Activated naive CD4-positive, alpha-beta T cell treated with anti-CD3 and anti-CD28 coated beads, Interleukin-2, amount 10 ng/mL, durations not matched to agents 7 days and 5 days (primary cell): ENCODE measurements at places on chromosomes 7 and 10.

- DNase-seq, result no peak
- no peaks in the 10 kb centered on the region for H3K4me1 ChIP-seq
- H3K27me3 ChIP-seq, result no peaks in the 10 kb centered on the region
- H3K36me3 ChIP-seq, result no peaks in the 10 kb centered on the region
- H3K4me3 ChIP-seq, result no peak overlapping the region
- H3K27ac ChIP-seq, result no peak overlapping the region
Measured at GRCh38 chr7:16592395-16592794, 53.2 kb downstream of the ANKMY2 start.

DNA sequence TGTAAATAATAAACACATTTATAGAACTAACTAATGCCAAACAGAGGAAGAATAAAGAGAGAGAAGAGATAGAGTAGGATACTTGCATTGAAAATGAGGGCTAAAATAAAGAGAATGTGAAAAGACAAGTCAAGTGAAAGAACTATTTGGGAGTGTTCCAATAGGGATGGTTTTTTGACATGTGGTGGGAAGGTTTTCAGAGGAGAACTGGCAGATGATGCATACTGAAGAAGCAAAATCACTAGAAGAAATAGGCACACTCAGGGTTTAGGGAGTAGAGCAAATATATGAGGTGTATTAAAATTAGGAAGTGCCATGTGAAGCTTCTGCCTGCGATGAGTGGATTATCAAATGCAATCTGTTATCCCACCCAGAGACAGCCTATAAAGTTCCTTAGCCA, 744.8 kb downstream of the REEP3 start:
- no peak for DNase-seq
- no peaks in the 10 kb centered on the region for H3K4me1 ChIP-seq
- H3K27me3 ChIP-seq, result no peaks in the 10 kb centered on the region
- no peaks in the 10 kb centered on the region for H3K36me3 ChIP-seq
- no peak overlapping the region for H3K27ac ChIP-seq

DNA sequence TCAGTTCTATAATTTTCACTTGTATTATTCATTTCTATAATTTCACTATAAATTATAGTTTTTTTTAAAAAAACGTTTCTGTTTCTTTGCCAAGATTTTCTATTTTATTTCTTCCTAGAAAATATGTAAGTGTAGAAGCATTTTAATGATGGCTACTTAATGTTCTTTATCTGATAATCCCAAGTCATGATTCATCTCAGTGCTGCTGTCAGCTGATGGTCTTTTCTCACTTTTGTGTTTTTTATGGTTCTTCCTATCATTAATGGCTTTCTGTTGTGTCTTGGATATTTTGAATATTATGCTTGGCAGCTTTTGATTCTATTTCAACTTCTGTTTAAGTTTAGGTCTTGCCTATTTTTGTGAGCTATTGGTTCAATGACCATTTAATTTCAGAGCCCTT, 268.6 kb downstream of the BAMBI start:
- H3K36me3 ChIP-seq, result no peaks in the 10 kb centered on the region
- H3K4me3 ChIP-seq, result no peak overlapping the region
- H3K4me1 ChIP-seq, result no peaks in the 10 kb centered on the region
- no peak overlapping the region for H3K27ac ChIP-seq

GRCh38 chr10:112115781-112116385, 67.7 kb downstream of the GPAM start:
- H3K27me3 ChIP-seq, result no peaks in the 10 kb centered on the region
- peak; percentile 63 for DNase-seq
- H3K4me1 ChIP-seq, result no peaks in the 10 kb centered on the region
- no peaks in the 10 kb centered on the region for H3K36me3 ChIP-seq
- H3K27ac ChIP-seq, result no peak overlapping the region

- H3K4me1 ChIP-seq, result no peaks in the 10 kb centered on the region
- no peak for DNase-seq
- no peak overlapping the region for H3K4me3 ChIP-seq
Measured at GRCh38 chr7:82109288-82109687, 334.3 kb downstream of the CACNA2D1 start.

- H3K27me3 ChIP-seq, result no peaks in the 10 kb centered on the region
- H3K4me3 ChIP-seq, result no peak overlapping the region
- no peak for DNase-seq
- H3K36me3 ChIP-seq, result no peaks in the 10 kb centered on the region
- no peak overlapping the region for H3K27ac ChIP-seq
Measured at GRCh38 chr7:30789334-30789711, 18.1 kb downstream of the MINDY4 start.

DNA sequence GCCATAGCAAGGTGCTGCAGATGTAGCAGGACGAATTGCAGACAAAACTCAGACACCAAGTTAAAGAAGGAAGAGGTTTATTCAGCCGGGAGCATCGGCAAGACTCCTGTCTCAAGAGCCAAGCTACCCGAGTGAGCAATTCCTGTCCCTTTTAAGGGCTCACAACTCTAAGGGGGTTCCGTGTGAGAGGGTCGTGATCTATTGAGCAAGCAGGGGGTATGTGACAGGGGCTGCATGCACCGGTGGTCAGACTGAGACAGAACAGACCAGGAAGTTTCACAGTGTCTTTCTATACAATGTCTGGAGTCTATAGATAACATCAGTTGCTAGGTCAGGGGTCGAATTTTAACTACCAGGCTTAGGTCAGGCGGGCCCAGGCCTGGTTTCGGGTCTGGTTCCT, 222.0 kb upstream of the C7orf33 start:
- no peak overlapping the region for H3K4me3 ChIP-seq
- H3K4me1 ChIP-seq, result no peaks in the 10 kb centered on the region
- no peak for DNase-seq
- no peaks in the 10 kb centered on the region for H3K27me3 ChIP-seq

GRCh38 chr10:124998624-124999291, 56.8 kb downstream of the ZRANB1 start:
- peaks cover 13% of the 10 kb centered on the region for H3K27me3 ChIP-seq
- H3K4me1 ChIP-seq, result no peaks in the 10 kb centered on the region
- no peak overlapping the region for H3K27ac ChIP-seq
- peak; percentile 17 for DNase-seq

GRCh38 chr10:117248750-117249465, 8.0 kb downstream of the SLC18A2 start:
- no peak overlapping the region for H3K27ac ChIP-seq
- H3K4me3 ChIP-seq, result no peak overlapping the region
- H3K4me1 ChIP-seq, result peaks cover 2% of the 10 kb centered on the region
- no peak for DNase-seq
- H3K27me3 ChIP-seq, result peaks cover 47% of the 10 kb centered on the region
- H3K36me3 ChIP-seq, result no peaks in the 10 kb centered on the region

DNA sequence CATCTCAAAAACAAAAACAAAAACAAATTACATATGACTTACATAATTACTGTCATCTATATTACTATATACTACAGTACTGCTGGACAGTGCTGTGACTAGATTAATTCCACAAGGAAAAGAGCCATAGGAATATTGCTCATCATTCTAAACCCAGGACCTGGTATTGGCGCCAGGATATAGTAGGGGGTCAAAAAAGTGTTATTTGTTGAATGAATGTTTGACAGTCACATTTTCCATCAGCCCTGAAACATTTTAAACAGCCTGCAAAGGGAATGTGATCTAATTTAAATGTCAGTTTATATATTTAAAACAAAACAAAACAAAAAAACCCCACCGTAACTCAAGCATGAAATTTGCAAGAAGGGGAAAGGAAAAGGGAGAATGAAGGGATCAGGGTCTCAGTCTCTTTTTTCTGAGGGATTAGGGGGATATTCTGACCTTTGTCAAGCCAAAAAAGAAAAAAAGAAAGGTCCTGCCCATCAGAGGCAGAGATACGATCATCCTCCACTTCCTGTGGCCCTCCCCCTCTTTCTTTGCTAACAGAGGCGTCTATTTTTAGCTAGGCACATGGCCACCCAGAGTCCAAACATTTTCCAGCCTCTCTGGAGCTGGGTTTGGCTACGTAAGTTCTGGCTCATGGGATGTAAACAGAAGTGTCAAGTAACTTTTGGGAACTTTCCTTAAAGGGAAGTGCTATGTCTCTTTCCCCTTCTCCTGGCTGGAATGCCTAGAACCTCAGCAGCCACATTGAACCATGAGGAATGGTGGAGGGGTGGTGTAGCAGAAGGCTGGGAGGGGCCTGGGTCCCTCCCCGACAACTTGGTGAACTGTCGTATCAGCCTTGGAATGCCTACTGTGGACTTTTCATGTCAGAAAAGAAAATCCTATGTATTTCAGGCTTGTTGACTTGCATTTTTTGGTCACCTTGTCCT, 44.6 kb upstream of the DLG5 start:
- H3K4me3 ChIP-seq, result no peak overlapping the region
- peaks cover 10% of the 10 kb centered on the region for H3K4me1 ChIP-seq
- H3K27me3 ChIP-seq, result no peaks in the 10 kb centered on the region
- peaks cover 10% of the 10 kb centered on the region for H3K36me3 ChIP-seq
- H3K27ac ChIP-seq, result peak overlapping the region; percentile 77
- peak; percentile 42 for DNase-seq

- H3K4me1 ChIP-seq, result no peaks in the 10 kb centered on the region
- no peak overlapping the region for H3K4me3 ChIP-seq
- H3K27me3 ChIP-seq, result peaks cover 32% of the 10 kb centered on the region
- no peaks in the 10 kb centered on the region for H3K36me3 ChIP-seq
Measured at GRCh38 chr10:3723766-3724165, 61.2 kb downstream of the KLF6 start.

GRCh38 chr10:133608855-133609254, 17.7 kb downstream of the FRG2B start:
- H3K27me3 ChIP-seq, result peaks cover 19% of the 10 kb centered on the region
- H3K36me3 ChIP-seq, result no peaks in the 10 kb centered on the region
- no peak overlapping the region for H3K27ac ChIP-seq

GRCh38 chr7:124918662-124919061, 11.0 kb downstream of the POT1 start:
- no peaks in the 10 kb centered on the region for H3K27me3 ChIP-seq
- peaks cover 3% of the 10 kb centered on the region for H3K4me1 ChIP-seq
- no peak overlapping the region for H3K27ac ChIP-seq
- peaks cover 8% of the 10 kb centered on the region for H3K36me3 ChIP-seq
- no peak overlapping the region for H3K4me3 ChIP-seq

GRCh38 chr10:70376436-70377378, 5.7 kb downstream of the LRRC20 start:
- peaks cover 3% of the 10 kb centered on the region for H3K36me3 ChIP-seq
- no peak overlapping the region for H3K27ac ChIP-seq
- peaks cover 14% of the 10 kb centered on the region for H3K4me1 ChIP-seq
- H3K4me3 ChIP-seq, result no peak overlapping the region
- DNase-seq, result no peak
- peaks cover 5% of the 10 kb centered on the region for H3K27me3 ChIP-seq

DNA sequence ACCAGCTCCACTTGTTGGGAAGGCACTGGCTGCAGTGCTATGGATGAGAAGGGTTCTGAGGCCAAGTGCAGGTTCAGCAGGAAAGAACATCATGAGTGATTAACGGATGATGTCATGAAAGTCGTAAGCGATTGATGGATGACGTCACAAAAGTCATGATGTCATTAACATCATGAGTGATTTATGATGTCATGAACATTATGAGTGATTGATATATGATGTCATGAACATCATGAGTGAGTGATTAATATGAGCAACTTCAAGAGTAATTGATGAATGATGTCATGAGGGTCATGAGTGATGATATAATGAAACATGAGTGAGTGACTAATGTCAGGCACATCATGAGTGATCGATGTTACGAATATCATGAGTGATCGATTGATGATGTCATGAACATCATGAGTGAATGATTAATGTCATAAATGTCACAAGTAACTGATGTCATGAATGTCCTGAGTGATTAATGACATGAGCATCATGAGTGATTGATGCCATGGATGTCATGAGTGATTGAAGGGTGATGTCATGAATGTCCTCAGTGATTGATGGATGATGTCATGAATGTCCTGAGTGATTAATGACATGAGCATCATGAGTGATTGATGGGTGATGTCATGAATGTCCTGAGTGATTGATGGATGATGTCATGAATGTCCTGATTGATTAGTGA, 185.6 kb downstream of the PAXIP1 start:
- no peaks in the 10 kb centered on the region for H3K4me1 ChIP-seq
- no peak for DNase-seq
- no peak overlapping the region for H3K27ac ChIP-seq

GRCh38 chr10:42790835-42791234, 8.2 kb downstream of the BMS1 start:
- H3K27ac ChIP-seq, result no peak overlapping the region
- H3K4me3 ChIP-seq, result no peak overlapping the region
- no peak for DNase-seq
- peaks cover 66% of the 10 kb centered on the region for H3K36me3 ChIP-seq
- no peaks in the 10 kb centered on the region for H3K4me1 ChIP-seq

- H3K27ac ChIP-seq, result no peak overlapping the region
- DNase-seq, result no peak
- peaks cover 41% of the 10 kb centered on the region for H3K4me1 ChIP-seq
- no peaks in the 10 kb centered on the region for H3K27me3 ChIP-seq
Measured at GRCh38 chr10:27518261-27518660, 14.2 kb downstream of the RAB18 start.

GRCh38 chr10:87000491-87000890, 19.6 kb upstream of the FAM25A start:
- H3K4me3 ChIP-seq, result no peak overlapping the region
- DNase-seq, result no peak
- peaks cover 5% of the 10 kb centered on the region for H3K27me3 ChIP-seq
- H3K4me1 ChIP-seq, result no peaks in the 10 kb centered on the region

- H3K4me1 ChIP-seq, result peaks cover 2% of the 10 kb centered on the region
- peaks cover 15% of the 10 kb centered on the region for H3K27me3 ChIP-seq
- H3K36me3 ChIP-seq, result no peaks in the 10 kb centered on the region
- H3K27ac ChIP-seq, result no peak overlapping the region
- H3K4me3 ChIP-seq, result no peak overlapping the region
- no peak for DNase-seq
Measured at GRCh38 chr10:11881477-11882417, 58.6 kb downstream of the PROSER2 start.

DNA sequence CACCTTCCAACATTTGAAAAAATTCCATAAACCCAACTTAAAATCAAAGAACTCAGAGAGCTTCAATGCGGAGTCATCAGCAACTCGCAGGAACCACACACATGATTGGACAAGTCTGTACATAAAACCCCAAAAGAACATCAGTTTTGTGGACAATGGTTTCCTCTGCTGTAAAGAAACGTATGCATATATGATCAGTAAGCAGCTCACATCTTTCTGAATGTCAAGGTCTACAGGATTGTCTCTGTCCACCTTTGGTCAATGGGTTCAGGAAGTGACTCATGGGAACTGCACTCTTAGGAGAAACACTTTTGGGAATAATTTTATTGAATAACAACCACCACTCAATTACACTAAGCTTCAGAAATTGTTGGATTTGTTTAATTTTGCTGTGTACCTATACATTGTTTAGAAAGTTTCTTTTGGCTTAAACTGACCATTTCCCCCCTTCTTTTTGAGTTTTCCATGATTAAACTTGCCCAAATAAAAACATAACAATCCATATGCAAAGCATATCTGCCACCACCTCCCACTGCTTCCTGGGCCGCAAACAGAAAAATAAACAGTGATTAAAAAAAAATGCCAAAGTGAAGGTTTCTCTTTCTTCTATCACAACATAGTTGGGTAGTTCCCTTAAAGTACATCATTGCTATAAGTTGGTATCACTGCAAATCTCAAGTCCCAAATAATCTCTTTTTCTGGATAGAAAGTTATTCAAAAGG, 27.3 kb upstream of the AFAP1L2 start:
- no peak overlapping the region for H3K27ac ChIP-seq
- no peak for DNase-seq
- H3K36me3 ChIP-seq, result peaks cover 45% of the 10 kb centered on the region
- no peaks in the 10 kb centered on the region for H3K4me1 ChIP-seq
- no peak overlapping the region for H3K4me3 ChIP-seq
